ENCODE measurements at places on chromosomes 5 and 9.
A peak's percentile ranks its signal among the peaks of the same experiment; 100 is the strongest.

GRCh38 chr9:127612939-127613582, 984 bp downstream of the STXBP1 start:
- DNase-seq, result peak; percentile 36

DNA sequence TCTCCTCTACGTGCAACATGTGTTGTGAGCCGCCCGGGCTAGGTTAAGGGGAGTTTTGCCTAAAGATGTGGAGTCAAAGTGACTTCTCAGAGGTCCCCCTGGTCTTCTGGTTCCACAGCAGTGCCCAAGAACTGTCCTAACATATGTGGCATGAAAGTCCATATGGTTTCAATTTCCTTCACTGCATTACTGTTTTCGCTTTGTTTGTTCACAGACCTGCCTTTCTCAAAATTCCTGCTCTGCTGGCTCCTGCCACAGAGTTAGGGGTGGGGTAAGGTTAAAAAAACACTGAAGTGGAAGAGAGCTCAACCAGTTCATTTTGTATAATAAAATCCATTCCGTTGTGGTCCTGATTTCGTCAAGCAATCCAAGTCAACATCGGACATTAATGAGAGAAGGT, 289.4 kb downstream of the DMAC1 start:
- no peak for DNase-seq

DNA sequence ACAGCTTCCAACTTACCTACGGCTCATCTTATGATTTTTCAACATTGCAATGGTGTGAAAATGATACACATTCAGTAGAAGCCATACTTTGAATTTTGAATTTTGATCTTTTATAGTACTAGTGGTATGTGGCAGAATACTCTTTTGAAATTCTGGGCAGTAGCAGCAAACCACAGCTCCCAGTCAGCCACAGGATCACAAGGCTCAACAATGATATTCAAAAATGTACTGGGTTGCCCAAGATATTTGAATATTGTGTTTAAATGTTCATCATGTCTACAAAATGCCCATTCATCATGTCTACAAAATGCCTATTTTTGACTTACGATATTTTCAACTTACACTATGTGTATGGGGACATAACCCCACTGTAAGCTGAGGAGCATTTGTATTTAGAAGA, 81.3 kb upstream of the PRR16 start:
- DNase-seq, result no peak

DNA sequence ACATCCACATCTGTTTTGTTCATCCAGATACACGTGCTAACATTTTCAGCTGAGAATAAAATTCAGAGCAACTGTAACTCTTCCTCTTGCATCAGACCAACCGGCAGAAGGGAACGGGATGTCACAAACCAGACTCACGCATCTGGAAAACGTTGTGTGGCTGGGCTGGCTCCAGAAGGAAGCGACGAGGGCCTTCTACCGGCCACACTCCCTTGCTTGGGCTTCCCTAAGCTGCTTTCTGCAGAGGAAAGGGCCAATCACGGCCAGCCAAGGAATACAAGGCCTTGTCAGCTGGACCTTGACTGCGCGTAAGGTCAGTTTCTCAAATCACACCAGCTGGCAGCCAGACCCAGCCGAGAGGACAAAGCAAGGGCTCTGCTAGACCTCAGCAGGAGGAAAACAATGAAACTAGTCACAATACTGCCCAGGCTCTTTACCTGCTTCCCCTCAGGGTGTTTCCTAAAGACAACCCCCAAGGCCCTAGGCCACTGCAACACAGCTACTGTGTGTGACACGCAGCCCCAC, 106.1 kb downstream of the THBS4 start:
- no peak for DNase-seq

DNA sequence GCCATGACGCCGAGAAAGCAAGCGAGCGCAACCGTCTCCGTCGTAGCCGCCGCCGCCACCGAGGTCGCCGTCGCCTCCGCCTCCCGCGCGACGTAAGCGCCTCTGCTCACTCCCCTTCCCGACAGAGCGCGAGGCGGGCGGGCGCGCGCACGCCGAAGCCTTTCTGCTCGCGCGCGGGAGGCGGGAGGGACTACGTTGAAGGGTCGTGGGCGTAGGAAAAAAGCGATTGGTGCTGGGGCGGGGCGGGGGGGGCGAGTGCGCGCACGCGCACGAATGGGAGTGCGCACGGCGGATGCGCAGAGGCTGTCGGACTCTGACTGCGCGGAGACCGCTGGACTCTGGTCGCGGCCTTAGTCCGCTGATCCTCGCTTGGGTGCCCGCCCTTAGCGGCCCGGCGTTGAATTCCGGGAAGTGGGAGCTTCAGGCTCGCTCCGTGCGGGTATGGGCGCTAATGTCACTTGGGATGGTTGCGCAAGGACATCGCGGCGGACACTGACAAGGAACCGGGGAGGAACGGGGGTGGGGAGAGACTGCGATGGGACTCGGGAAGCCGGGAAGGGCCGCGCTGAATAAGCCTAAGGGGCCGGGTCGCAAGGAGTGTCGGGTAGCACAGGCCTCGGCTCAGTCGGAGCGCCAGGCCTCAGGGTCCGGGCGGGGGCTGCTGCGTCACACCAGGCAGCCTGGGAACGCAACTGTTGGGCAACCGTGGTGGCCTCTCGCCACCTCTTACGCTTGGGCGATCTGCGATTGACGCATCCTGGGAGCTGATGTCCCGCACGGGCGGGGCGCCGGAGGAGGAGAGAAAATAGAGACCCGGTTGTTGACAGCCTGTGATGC, at the start of gene CHD1:
Gene CHD1, minus strand, starts transcription at position 135 of the 837 bp plus-strand sequence. CDS start 2,621 bp downstream, outside the sequence.
- peak; percentile 97 for DNase-seq

DNA sequence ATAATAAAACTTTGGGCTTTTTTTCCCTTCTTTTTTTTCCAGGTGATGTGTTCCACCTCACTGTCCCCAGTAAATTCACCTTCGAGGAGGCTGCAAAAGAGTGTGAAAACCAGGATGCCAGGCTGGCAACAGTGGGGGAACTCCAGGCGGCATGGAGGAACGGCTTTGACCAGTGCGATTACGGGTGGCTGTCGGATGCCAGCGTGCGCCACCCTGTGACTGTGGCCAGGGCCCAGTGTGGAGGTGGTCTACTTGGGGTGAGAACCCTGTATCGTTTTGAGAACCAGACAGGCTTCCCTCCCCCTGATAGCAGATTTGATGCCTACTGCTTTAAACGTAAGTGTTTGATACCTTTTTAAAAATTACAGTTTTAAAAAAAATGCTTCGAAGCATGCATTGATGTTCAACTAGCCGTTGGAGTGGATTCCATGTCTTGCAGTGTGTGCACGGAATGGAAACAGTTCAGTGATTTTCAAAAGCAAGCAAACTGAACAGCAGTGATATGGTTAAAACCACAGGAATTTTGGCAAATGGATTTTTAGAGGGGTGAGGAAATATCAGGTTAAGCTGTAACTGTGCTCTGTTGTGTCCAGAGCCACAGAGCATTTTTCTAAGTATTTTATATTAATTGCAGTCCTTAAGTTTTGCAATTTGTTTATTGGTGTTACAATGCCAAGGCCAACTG, 40.7 kb downstream of the VCAN start:
- no peak for DNase-seq

- no peak for DNase-seq
These were observed at the start of gene ADAMTS12 for GRCh38 chr5:33891788-33892619. Gene ADAMTS12, minus strand, starts transcription at chr5:33891990. Its CDS starts 134 bp downstream, at chr5:33891856.

- no peak for DNase-seq
These were observed 13.8 kb downstream of the ANKRD33B start for GRCh38 chr5:10577371-10578292.

DNA sequence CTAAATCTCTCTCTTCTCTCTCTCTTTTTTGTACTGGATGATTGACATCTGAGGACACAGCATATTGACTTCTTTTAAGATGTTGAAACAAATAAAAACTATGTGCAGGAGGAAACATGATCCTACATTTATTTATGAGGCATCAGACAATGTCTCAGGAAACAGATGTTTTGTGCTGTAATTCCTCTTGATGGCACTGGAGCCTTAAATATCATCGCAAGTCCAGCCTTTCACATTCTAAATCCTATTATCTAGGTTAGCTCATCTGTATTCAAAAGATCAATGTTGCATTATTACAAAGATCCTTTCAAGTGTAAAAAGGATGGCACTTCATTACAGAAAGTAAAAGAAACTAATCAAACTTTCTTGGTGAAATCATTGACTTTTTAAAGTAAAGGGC, 63.9 kb downstream of the MAT2B start:
- DNase-seq, result no peak

DNA sequence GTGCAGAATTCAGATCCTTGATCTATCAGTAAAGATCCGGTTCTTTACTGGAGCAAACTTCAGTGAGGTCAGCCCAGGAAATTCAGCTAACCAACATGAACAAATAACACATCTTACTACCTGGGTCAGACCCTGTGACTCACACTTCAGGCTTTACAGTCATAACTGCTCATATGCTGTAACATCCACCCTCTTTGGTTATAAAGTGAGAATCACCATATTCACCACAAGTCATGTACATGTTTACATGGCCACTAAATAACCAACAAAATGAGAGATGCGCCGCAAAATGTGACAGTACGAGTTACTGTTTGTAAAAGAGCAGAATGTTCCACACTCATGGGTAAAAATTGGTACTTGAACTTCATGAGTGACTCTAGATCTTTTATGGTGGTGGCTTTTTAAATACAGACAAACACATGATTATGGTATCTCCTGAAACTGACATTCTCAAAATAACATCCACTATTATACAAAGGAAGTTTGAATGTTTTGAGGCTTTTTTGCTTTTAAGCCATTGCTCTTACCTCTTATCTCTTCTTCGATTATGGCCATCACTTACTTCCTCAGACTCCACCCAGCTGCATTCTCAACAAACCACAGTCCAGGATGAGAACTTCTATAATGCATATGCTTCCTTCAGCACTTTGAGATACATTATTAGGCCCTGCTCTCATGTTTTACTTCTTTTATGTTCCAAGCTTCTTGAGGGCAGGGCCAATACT, 516.6 kb downstream of the RAB3C start:
- DNase-seq, result peak; percentile 70

GRCh38 chr5:96330530-96331140, 102.4 kb downstream of the PCSK1 start:
- DNase-seq, result no peak

DNA sequence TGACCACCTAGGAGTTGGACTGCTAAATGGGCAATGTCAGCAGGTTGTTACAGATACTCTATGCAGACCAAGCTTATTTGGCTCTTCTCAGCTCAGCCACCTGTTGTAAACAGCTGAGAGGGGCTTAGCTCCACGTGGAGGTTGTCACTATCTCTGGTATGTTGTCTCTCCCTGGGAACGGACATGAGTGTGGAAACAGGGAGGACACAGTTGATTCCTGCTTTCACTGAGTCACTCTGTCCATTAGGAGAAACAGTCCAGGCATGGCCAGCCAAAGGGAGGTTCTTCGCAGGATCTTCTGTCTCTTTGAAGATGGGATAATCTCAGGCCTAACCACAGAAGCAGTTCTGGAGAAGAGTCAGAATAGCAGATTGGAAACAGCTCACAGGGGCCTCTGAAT, 121.2 kb downstream of the PALM2AKAP2 start:
- no peak for DNase-seq

- no peak for DNase-seq
These were observed 426.6 kb downstream of the ARHGEF28 start for GRCh38 chr5:74052441-74053221.

DNA sequence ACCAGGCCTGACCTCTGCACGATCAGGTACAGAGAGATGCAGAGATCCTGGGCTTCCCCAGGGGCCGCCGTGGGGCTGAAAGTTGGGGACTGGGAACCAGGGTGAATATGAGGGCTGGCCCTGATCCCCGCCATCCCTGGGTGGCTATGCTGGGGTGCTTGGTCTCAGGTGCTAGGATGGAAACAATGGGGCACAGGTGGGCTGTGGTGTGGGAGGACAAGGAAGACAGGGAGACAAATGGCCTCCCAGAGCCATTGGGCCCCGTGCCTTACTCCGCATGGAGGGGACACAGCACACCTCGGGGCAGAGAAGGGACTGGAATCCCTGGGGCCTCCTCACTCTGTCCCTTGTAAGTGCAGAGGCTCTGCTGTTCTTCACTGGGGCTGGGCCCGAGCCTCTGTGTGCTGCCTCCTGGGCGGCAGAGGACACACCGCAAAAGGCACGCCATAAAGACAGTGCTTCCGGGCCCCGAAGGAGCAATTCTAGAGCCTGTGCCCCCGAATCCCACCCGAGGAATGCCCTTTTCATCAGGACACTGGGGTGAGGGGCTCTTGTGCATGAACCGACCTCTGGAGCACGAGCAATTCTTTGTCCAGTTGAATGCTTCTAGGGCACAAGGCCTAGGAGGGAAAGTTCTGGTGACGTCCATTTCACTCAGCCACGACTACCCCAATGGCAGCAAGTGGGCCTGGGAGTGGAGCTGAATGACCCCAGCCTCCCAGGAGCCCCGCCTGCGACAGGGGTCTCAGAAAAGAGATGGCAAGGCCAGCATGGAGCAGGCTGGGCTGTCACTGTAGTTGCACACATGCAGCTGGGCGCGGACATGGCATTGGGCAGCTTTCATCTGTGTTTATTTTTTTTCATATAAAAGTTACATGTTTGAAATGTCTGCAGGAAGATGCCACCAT, 30.9 kb downstream of the PRRT1B start:
- no peak for DNase-seq

DNA sequence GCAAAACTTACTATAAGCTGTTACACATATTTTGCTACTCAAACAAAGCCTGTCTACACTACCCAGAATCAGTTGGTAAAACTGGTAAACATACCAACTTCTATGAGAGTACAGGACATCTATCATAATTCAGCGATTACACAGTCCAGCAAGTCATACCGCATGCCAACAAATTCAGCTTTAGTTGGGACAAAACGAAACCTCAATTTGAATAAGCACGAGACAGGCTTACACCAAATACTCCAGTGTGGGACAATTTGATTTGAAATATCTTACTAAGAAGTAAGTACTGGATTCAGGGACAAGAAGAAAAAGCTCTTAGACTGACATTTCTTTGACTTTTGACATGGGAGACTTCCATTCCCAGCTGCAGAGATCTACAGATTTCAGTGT, 2.0 kb downstream of the NRG2 start:
- DNase-seq, result no peak

- no peak for DNase-seq
These were observed 98.8 kb upstream of the NFIL3 start for GRCh38 chr9:91522481-91522880.

DNA sequence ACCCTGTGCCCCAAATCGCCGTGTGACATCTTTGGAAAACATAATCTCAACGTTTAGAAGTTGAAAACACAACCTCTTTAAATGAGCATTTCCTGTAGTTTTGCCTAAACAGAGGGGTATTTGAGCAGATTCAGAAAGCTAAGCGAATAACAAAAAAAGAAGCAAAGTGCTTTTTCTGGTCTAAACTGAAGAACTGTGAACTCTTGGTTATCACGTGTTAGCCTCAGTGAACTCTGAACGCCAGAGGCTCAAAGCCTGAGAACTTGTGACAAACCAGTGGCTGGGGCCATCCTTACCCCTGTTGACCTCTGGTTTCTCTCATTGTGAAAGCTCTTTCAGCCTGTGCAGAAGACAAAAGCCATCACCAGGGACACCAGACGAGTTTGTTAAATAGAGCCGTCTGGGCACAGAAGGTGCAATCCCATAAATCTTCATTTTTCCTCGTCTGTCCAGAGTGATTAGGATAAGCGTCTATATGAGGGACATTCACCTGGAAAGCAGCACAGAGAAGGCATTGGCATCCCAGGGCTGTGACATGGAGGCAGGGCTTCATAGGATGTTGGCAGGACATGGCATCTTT, 61.4 kb upstream of the ICE1 start:
- no peak for DNase-seq
